ENCODE measurements at places on chromosomes 11 and 22.

- no peak for DNase-seq
These were observed 60.3 kb upstream of the YWHAH start for GRCh38 chr22:31883989-31884388.

DNA sequence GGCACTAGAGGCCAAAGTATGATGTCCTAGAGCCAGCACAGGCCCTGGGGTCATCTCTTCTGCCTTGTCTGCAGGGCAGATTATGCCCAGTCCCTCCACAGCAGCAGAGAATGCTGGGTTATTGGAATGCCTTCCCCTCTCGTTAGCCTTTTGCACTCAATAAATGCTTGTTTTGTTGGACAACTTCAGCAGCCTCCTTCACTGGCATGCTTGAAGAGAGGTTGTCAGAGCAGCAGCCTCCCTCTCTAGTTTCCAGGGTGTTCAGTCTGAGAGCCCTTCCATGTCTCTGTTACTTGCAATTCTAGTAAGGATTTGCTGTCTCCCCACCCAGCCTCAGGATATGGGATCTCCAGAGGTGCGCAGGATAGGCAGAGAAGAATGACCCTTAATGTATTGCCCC, 82.9 kb downstream of the PKNOX2 start:
- DNase-seq: no peak

- no peak for DNase-seq
These were observed 199.1 kb downstream of the SWAP70 start for GRCh38 chr11:9862981-9863380.

- DNase-seq: peak; percentile 45
These were observed 286.7 kb downstream of the TBC1D22A start for GRCh38 chr22:47049078-47049624.

GRCh38 chr11:86292912-86293616, 9.0 kb upstream of the HIKESHI start:
- no peak for DNase-seq

- DNase-seq: peak; percentile 85
These were observed 667 bp downstream of the CD81 start for GRCh38 chr11:2377511-2378443.

GRCh38 chr22:24160546-24160945, 20.7 kb upstream of the SUSD2 start:
- no peak for DNase-seq

DNA sequence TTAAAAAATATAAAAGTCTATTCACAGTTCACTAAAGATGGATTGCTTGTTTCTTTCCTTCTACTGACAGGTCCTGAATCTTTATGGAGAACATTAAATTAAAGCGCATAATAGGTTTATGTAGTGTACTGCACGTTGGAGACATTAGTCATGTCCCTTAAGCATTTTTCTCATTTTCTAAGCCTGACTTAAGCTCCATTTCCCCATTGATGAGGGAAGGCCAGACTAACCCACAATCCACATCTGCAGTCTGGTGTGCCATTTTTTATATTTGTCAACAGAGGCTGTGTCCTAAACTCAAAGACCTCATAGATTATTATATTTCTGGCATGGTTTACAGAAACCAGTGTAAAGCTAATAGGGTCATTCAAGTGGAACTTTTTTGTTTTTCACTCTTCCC, 39.9 kb downstream of the CADM1 start:
- DNase-seq: no peak

- no peak for DNase-seq
These were observed 35.2 kb downstream of the KCNJ4 start for GRCh38 chr22:38419858-38420160.

DNA sequence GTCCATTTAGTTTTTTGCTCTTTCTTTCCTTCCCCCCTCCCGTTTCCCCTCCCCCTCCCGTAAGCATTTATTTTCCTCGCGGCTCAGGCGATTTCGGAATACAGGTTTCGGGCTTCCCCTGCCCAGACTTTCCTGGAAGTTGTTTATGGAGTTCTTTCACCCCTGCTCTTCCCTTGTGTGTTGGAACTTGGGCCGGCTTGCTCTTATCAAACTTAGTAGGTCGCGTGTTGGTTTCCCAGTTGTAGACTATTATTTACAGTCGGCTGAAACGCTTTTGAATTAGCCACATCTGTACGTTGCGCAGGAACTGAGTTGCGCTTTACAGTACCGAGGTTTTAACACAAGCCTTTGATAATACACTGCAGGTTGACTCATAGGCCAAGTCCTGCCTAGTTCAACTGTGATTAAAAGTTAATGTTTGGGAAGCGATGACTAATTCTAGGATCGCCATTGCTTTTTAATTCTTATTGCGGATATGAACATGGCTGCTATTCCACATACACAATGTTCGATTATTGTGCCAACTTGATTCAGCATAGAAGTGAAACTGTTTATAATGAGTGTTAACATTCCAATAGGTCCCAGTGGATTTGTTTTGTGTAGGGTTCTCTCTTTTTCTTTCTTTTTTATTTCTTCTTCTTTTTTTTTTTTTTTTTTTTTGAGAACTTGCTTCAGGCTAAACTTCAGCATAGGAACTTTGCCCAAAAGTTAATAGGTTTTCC, 1.7 kb downstream of the YAP1 start:
- peak; percentile 78 for DNase-seq

- no peak for DNase-seq
These were observed 60.3 kb downstream of the MTMR2 start for GRCh38 chr11:95863486-95864140.

DNA sequence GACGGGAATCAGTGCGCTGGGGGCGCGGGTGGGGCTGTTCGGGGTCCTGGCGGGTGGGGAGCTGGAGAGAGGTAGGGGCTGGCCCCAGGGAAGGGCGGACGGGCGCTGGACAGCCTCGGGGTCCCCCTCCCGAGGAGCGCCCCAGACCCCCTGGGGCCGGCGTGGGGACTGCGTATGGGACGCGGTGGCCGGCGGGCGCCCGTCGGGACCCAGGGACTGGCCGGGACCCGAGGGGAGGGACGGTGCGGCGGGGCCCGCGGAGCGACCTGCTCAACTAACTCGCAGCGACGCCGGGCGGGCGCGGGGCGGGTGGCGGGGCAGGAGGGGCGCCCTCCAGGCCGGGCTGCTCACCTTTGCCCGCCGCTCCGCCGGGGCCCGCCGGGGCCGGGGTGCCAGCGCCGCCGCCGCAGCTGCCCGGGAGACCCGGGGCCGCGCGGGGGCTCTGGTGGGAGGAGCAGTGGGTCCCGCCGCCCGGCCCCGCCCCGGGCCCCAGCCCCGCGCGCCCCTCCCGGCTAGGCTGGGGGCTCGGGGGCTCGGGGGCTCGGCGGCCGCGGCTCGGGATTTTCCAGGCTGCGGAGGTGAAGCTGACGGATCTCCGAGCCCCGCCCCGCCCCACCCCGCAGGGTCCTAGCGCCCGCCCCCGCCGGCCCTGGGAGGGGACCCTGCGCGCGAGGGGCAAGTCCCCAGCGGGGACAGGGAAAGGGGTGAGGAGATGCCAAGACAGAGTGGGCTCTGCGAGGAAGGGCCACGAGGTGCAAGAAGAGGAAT, 12.3 kb downstream of the STARD10 start:
- DNase-seq: peak; percentile 40
